ENCODE measurements at places on chromosomes 1 and 21. TPM values are rescaled to one million over a fixed set of nuclear protein-coding genes. Genes with fewer than 3 reads are reported as not detected.

- H3K27ac ChIP-seq, result no peak overlapping the region
- no peaks in the 10 kb centered on the region for H3K27me3 ChIP-seq
- H3K4me3 ChIP-seq, result no peak overlapping the region
- no peaks in the 10 kb centered on the region for H3K36me3 ChIP-seq
- no peak for DNase-seq
These were observed 188.6 kb downstream of the FCRL5 start for GRCh38 chr1:157363660-157364140.

- no peak for DNase-seq
- H3K4me3 ChIP-seq, result no peak overlapping the region
- no peaks in the 10 kb centered on the region for H3K36me3 ChIP-seq
These were observed 300.1 kb downstream of the AGBL4 start for GRCh38 chr1:49723662-49724061.

DNA sequence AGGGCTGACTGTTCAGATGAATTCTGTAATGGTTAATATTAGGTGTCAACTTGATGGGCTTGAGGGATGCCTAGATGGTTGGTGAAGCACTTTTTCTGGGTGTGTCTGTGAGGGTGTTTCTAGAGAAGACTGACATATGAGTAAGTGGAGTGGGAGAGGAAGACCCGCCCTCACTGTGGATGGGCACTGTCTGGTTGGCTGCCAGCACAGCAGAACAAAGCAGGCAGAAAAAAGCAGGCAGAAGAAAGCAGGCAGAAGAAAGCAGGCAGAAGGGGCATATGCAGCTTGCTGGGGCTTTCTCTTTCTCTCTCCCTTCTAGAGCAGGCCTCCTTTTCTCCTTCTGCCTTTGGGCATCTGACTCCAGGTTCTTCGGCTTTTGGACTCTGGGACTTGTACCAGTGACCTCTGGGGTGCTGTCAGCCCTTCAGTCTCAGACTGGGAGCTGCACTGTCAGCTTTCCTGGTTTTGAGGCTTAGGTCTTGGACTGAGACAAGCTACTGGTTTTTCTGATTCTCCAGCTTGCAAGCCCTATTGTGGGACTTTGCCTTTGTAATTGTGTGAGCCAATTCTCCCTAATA lies 42.9 kb upstream of the CD2 start:
- DNase-seq, result no peak
- H3K4me3 ChIP-seq, result no peak overlapping the region
- H3K27ac ChIP-seq, result peak overlapping the region; percentile 46
- H3K36me3 ChIP-seq, result no peaks in the 10 kb centered on the region
- H3K4me1 ChIP-seq, result peaks cover 14% of the 10 kb centered on the region
- H3K27me3 ChIP-seq, result no peaks in the 10 kb centered on the region

- no peak for DNase-seq
- no peaks in the 10 kb centered on the region for H3K27me3 ChIP-seq
- no peaks in the 10 kb centered on the region for H3K36me3 ChIP-seq
- H3K27ac ChIP-seq, result no peak overlapping the region
- H3K4me1 ChIP-seq, result peaks cover 31% of the 10 kb centered on the region
- H3K4me3 ChIP-seq, result no peak overlapping the region
These were observed 23.0 kb upstream of the ITLN1 start for GRCh38 chr1:160907976-160908375.

Gene H3-3A
- total RNA-seq, result 504 TPM

DNA sequence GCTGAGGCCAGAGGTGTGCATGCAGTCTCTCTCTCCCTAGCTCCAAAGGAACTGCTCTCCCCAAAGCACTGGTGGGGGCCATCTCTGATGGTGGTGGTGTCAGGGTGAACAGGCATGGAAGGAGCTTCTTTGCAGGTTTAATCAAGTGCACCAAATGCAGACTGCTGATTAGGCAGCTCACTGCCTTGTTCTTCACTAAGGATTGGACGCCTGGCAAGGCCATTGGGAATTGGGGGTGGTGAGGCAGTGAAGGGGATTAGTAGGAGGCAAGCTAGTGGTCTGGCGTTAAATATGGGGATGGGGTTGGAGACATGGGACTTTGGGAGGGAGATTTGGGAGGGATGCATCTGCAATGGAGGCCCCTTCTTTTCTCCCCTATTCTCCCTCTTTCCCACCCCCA lies 1.5 kb downstream of the CACNA1E start:
- no peaks in the 10 kb centered on the region for H3K36me3 ChIP-seq
- H3K4me3 ChIP-seq, result no peak overlapping the region
- H3K4me1 ChIP-seq, result no peaks in the 10 kb centered on the region
- peaks cover 72% of the 10 kb centered on the region for H3K27me3 ChIP-seq
- DNase-seq, result no peak

GRCh38 chr21:42049578-42050430 lies 21.3 kb upstream of the UMODL1 start:
- H3K36me3 ChIP-seq, result no peaks in the 10 kb centered on the region
- no peak for DNase-seq
- H3K4me1 ChIP-seq, result no peaks in the 10 kb centered on the region
- no peaks in the 10 kb centered on the region for H3K27me3 ChIP-seq
- no peak overlapping the region for H3K4me3 ChIP-seq
- no peak overlapping the region for H3K27ac ChIP-seq

GRCh38 chr1:30684881-30685795 lies 38.2 kb downstream of the MATN1 start:
- H3K27me3 ChIP-seq, result peaks cover 60% of the 10 kb centered on the region
- no peaks in the 10 kb centered on the region for H3K36me3 ChIP-seq
- peaks cover 5% of the 10 kb centered on the region for H3K4me1 ChIP-seq
- H3K4me3 ChIP-seq, result peak overlapping the region; percentile 19
- DNase-seq, result peak; percentile 81
- no peak overlapping the region for H3K27ac ChIP-seq

DNA sequence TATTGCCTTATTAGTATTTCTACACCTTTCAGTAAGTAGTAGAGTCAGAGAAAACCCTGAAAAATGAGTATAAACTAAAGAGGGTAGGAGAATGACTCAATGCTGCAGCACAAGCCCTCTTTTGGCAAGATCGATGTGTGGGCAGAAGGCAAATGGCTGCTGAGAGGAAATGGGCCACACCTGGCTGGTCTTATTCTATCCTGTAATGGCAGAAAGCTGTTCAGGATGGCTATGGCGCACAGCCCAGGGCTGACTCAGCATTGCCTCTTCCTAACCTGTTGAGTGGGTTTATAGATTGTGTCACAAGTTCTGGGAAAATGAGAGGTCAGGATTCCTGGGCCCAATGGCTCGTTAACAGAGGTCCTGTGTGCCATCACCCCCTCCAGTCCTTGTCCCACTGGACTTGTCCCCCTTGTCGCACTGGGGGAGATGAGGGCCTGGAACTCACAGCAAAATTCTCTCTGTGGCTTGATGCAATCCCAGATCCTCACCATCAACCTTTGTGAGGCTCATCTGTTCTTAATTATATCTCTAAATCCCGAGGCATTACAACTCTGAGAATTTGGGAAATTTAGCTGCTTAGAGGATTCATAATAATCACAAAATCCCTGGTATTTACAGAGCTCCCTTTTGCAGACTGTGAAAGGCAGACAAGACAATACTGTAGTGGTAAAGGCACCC lies 13.2 kb downstream of the HMGB4 start:
- no peaks in the 10 kb centered on the region for H3K4me1 ChIP-seq
- DNase-seq, result no peak
- H3K27ac ChIP-seq, result no peak overlapping the region

Gene RSPO1
- total RNA-seq, result 4.3 TPM

DNA sequence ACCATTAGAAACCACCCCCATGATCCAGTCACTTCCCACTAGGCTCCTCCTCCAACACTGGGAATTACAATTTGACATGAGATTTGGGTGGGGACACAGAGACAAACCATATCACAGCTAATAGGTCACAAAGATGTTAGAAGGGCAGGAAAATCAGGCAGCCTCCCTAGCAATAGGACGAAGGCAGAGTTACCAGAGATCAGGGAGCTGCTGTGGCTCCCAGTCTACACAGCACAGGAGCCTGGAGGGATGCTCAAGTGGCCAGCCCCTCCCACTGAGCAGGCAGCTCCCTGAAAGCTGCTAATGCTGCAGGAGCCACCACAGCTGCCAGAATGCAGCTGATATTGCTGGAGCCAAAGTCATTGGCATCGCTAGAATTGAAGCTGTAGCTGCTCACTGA lies 51.0 kb downstream of the CR1L start:
- no peaks in the 10 kb centered on the region for H3K27me3 ChIP-seq
- DNase-seq, result no peak
- no peaks in the 10 kb centered on the region for H3K36me3 ChIP-seq
- no peaks in the 10 kb centered on the region for H3K4me1 ChIP-seq
- no peak overlapping the region for H3K4me3 ChIP-seq

- no peak overlapping the region for H3K4me3 ChIP-seq
- H3K36me3 ChIP-seq, result no peaks in the 10 kb centered on the region
- no peaks in the 10 kb centered on the region for H3K4me1 ChIP-seq
- no peaks in the 10 kb centered on the region for H3K27me3 ChIP-seq
- no peak for DNase-seq
- no peak overlapping the region for H3K27ac ChIP-seq
These were observed 39.4 kb upstream of the FAM131C start for GRCh38 chr1:16112596-16113555.

GRCh38 chr1:37497832-37498231 lies 16.7 kb downstream of the MEAF6 start:
- peaks cover 21% of the 10 kb centered on the region for H3K4me1 ChIP-seq
- H3K4me3 ChIP-seq, result no peak overlapping the region
- no peak overlapping the region for H3K27ac ChIP-seq
- H3K27me3 ChIP-seq, result no peaks in the 10 kb centered on the region
- DNase-seq, result no peak

Data from lower lobe of right lung (tissue), 2 donors.